Stimulated activated CD4-positive, alpha-beta T cell treated with anti-CD3 and anti-CD28 coated beads, Interleukin-4, amount 100 ng/mL, for 1 hour (primary cell): ENCODE measurements at places on chromosomes 5 and 9.

GRCh38 chr9:87812375-87813118 is 70.1 kb upstream of the SPATA31E1 start:
- DNase-seq: peak; percentile 36

- no peak for DNase-seq
Measured at GRCh38 chr5:131514316-131515283, 120.4 kb downstream of the RAPGEF6 start.

- DNase-seq: no peak
Measured at GRCh38 chr5:58972301-58972700, 389.4 kb downstream of the RAB3C start.

- DNase-seq: peak; percentile 36
Measured at GRCh38 chr5:75668977-75669689, 48.1 kb downstream of the POC5 start.

GRCh38 chr5:149930043-149930748 is 14.4 kb downstream of the PDE6A start:
- DNase-seq: no peak
